Kidney epithelial cell (primary cell): ENCODE measurements at places on chromosomes 7 and 10. TPM values are rescaled to one million over a fixed set of nuclear protein-coding genes. Genes with fewer than 3 reads are reported as not detected.

Gene CPA2
- total RNA-seq = not detected in 2 replicates

Gene ARHGAP21
- total RNA-seq = 71.8 and 73.0 TPM in 2 replicates

GRCh38 chr10:46292573-46293023 lies 5.8 kb downstream of the ANTXRL start:
- no peak for DNase-seq

GRCh38 chr7:146424084-146424483 lies 307.5 kb downstream of the CNTNAP2 start:
- no peak for DNase-seq

DNA sequence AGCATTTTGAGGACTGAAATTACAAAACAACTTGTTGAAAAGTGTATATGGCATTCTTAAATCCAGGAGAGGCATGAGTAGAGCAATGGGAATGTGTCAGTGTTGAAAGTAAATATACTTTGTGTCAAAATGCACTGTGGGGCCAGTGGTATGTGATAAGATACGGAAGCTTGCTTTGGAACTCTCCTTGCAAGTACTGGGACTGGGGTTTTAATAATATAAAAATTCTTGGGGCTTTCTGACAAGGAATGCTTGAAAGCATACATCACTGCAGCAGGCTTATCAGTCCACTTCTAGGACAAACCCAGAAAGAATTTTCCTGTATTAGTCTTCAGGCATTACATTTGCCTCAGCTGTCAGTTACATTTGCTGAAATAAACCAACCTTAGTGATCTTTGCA lies 472.8 kb upstream of the FZD8 start:
- DNase-seq = no peak

- no peak for DNase-seq
These were observed 354.6 kb downstream of the PHF14 start for GRCh38 chr7:11328309-11328708.

DNA sequence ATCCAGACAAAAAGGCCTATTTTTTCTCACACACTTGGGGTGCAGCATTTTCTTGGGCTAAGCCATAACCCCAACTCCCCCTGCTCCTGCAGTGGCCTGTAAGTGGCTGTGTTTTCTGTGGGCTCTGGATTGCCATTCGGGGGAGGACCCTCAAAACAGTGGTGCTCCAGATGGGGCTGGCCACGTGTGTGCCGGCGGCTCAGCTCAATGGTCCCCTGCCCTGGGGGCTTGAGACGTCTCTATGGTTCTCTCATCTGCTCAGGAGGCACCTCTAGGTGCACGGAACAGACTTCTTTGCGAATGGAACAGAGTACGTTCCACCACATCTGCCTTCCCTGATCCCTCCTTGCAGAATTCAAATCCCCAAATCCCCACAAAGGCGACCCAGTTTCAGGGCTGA lies 250.0 kb upstream of the SHH start:
- no peak for DNase-seq

GRCh38 chr10:99519690-99520039 lies 13.1 kb upstream of the NKX2-3 start:
- DNase-seq = no peak

GRCh38 chr10:33287112-33287511 lies 47.4 kb downstream of the NRP1 start:
- DNase-seq = no peak

DNA sequence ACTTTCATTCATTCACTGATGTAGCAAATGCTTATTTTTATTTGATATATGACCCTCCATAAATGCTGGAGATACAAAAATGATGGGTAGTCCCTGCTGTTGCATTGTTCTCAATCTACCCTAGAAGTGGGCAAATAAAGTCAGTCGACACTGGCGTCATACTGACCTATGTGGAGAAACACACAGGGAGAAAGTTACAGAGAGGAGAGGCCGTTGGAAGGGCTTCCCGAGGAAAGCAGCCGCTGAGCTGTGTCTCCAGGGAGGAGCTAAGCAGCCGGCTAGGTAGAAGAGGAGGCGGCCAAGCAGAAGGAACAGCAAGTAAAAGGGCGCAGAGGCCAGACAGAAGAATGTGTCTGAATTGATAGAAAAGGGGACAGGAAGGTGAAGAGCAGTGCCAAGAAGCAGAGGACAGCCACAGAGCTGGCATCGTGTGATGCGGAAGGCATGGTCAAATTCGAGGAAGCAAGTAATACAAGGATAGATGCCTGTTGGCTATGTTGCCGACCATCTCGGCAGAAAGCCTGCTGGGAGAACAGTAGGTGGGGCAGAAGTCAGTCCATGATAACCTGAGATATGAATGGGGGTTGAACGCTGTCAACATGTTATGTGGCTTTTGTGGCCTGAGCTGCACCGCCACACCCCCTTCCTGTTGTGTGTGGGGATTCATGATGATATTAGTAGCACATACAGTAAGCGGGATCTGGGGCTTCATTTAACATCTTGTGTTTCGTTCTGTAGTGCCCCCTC lies 25.9 kb downstream of the ST8SIA6 start:
- DNase-seq = no peak
